Endothelial cell of umbilical vein (primary cell): ENCODE measurements at places on chromosomes 4 and X. TPM values are rescaled to one million over a fixed set of nuclear protein-coding genes. Genes with fewer than 3 reads are reported as not detected.

GDPD2 gene
- 0.29 and 0.35 TPM in 2 replicates for total RNA-seq

DNA sequence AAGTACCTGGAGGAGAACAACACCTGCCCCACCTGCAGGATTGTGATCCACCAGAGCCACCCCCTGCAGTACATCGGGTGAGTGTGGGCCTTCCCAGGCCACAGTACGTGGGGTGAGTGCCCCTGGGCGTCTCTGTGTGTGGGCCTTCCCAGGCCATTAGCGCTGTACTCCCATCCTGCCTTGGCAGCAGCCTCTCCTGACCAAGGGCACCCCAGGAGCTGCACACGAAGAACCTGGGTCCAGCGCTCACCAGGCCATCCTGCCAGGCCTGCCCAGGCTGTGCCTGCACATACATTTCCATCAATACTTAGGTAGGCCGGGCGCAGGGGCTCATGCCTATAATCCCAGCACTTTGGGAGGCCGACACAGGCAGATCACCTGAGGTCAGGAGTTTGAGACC lies 29.3 kb downstream of the PCGF3 start:
- H3K36me3 ChIP-seq: peaks cover 16% of the 10 kb centered on the region
- H3K27me3 ChIP-seq: no peaks in the 10 kb centered on the region
- H3K4me1 ChIP-seq: no peaks in the 10 kb centered on the region
- DNase-seq: no peak
- H3K4me3 ChIP-seq: no peak overlapping the region

TNIP3 gene
- 0.14 TPM in 1 of 2 replicates, not detected in the other for total RNA-seq

DNA sequence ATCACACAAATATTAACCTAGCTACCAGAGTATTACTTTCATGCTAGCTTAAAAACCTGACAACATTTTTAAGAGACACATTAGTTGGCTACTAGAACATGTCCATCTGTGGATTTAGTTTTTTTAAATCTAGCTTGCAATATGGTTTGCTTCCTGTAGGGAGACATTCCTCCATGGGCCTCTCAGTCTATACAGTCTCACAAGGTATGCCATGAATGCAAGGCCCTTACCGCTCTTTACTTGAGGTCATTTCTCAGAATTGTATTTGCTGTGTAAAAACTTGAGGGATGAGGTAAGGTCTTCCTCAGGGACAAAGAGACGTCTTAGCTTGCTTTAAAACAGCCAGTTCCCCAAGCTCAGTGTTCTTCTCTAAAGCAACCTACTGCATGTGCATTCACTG lies 26.9 kb downstream of the UBA6 start:
- H3K36me3 ChIP-seq: peaks cover 30% of the 10 kb centered on the region
- no peaks in the 10 kb centered on the region for H3K27me3 ChIP-seq
- H3K4me3 ChIP-seq: no peak overlapping the region
- no peak for DNase-seq
- no peak overlapping the region for H3K27ac ChIP-seq

DNA sequence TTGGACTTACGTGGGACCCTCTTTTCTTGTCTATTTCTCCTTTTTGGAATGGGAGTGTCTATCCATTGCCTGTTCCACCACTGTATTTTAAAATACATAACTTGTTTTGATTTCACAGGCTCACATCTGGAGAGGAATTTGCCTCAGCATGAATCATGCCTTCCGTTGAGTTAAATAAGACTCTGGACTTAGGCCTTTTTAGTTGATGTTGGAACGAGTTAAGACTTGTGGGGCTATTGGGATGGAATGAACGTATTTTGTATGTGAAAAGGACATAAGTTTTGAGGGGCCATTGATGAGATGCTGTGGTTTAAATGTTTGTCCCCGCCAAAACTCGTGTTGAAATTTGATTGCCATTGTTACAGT lies 66.2 kb downstream of the BEX3 start:
- peaks cover 12% of the 10 kb centered on the region for H3K4me1 ChIP-seq
- no peaks in the 10 kb centered on the region for H3K36me3 ChIP-seq
- no peaks in the 10 kb centered on the region for H3K27me3 ChIP-seq
- peak overlapping the region; percentile 63 for H3K27ac ChIP-seq

LRAT gene
- not detected in 2 replicates for total RNA-seq

- no peak for DNase-seq
- no peak overlapping the region for H3K27ac ChIP-seq
- H3K4me3 ChIP-seq: no peak overlapping the region
Observed at GRCh38 chrX:71227370-71228062, 4.5 kb downstream of the GJB1 start.

CT83 gene
- total RNA-seq: not detected in 2 replicates
